ENCODE measurements at places on chromosomes 5 and 9.

- peak; percentile 15 for DNase-seq
These were observed 83.2 kb upstream of the SMIM15 start for GRCh38 chr5:61245486-61245885.

DNA sequence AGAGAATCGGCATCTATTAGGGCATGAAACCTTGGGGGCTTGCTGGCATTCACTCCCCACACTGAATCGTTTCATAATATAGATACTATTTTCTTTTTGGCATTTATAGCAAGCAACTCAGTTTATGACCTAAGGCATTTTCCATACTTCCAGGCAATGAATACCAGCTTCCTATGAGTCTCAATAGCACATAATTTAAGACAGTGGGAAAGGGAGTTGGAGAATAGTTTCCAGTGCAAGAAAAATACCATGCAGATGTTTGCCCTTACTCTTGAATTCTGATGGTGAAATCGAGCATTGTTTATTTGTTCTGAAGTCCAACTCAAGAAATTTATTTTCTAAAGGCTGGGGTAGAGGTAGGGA is 175.8 kb upstream of the KLF9 start:
- no peak for DNase-seq

- no peak for DNase-seq
These were observed at the start of gene LAMC3 for GRCh38 chr9:131008909-131009618. Gene LAMC3, plus strand, starts transcription at chr9:131009174. Its CDS starts 41 bp downstream, at chr9:131009215.

DNA sequence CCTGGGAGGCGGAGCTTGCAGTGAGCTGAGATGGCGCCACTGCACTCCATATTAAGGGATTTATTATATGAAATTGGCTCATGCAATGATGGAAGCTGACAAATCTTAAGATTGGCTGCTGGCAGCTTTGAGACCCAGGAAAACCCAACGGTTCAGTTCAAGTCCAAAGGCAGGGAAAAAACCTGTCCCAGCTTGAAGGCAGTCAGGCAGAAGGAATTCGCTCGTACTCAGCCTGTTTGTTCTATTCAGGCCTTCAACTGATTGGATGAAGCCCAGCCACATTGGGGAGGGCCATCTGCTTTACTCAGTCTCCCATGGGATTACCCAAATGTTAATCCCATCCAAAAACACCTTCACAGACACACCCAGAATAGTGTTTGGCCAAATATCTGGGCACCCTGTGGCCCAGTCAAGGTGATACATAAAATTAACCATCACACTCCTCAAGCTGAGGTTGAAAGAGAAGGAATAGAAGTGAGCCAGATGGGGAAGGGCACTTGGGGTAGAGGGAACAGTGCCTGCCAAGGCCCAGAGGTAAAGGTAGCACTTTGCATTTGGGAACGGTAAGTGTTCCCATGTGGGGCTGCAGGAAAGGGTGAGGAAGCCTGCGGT is 8.5 kb upstream of the ORM1 start:
- no peak for DNase-seq

DNA sequence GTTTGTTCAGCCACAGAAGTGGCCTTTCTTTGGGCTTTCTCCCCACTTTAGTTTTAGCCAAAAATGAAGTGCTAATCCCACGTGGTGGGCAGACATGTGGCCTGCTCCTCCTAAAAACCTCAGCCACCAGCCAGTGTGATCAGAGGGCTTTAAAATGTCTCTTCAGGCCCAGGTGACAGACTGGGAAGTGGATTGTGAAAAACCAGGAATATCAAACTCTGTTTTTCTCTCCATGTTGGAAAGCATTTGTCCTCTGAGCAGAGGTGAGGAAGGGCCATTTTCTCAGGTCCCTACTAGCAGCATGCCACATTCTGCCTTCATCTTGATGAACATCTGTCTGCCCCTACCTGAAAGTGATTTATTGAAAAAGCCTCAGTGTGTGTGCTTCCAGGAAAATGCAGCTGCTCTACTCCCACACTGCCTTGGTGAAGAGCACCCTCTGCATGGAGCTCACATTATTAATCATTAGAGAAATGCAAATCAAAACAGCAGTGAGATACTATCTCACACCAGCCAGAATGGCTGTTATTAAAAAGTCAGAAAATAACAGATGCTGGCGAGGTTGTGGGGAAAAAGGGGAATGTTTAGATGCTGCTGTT is 181.2 kb upstream of the DMAC1 start:
- no peak for DNase-seq

GRCh38 chr9:112544477-112544876 is 57.9 kb downstream of the KIAA1958 start:
- DNase-seq = no peak

DNA sequence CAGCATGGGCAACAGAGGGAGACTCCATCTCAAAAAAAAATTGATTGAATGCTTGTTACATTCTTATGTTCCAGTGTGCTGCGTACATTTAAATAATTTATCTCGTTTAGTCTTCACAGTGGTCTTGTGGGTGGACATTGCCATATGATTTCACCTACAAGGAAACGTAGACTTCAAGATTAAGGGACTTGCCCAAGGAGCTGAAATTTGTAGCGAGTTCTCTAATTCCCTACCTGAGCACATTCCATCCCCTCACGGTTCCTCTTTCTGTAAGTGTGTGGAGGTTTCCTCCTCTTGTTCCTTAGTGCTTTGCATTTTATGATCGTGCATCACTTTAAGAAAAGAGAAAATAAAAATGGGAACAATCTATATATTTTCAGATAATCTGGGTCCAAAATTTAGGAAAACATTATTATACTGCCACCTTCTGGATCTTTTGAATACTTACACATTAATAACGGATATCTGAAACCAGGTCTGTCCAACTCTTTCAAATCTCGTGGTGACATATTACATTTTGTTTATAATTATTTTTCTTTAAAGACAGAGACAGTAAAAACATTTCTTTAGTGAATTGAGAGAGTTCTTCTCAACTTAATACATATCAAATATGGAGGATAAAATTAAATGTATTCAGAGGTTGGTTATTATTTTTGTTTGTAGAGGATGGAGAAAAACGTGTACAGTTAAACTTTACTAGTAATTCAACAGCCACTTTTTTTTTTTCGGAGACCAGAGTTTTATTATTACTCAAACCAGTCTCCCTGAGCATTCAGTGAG is 29.9 kb upstream of the C7 start:
- no peak for DNase-seq

DNA sequence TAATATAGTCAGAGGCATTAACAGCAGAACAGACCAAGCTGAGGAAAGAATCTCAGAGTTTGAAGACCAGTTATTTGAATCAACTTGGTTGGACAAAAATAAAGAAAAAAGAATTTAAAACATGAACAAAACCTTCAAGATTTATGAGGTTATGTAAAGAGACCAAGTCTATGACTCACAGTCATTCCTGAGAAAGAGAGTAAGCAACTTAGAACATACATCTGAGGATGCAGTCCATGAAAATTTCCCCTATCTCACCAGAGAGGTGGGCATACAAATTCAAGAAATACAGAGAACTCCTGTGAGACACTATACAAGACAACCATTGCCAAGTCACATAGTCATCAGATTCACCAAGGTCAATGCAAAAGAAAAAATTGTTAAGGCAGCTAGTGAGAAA is 17.4 kb upstream of the C9orf72 start:
- DNase-seq = peak; percentile 72

DNA sequence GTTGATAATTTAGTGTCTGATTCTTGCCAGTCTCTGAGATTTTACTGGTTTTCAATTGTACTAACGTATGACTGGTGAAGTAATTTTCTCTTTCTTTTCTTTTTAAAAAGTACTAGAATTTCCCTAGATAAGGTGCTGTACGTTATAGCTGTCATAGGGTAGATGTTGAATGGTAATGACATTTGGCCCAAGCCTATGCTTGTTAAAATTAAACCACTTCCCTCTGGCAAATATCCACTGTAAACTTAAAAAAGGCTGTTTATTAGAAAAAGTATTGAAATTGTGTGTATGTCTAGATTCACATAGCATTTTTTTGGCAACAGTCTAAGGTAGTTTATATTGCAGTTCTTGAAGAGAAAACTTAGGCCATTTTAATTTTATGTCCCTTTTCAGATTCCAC is 97.6 kb downstream of the NNT start:
- DNase-seq = no peak

- no peak for DNase-seq
These were observed 499.1 kb downstream of the CDK5RAP2 start for GRCh38 chr9:120080849-120081248.

DNA sequence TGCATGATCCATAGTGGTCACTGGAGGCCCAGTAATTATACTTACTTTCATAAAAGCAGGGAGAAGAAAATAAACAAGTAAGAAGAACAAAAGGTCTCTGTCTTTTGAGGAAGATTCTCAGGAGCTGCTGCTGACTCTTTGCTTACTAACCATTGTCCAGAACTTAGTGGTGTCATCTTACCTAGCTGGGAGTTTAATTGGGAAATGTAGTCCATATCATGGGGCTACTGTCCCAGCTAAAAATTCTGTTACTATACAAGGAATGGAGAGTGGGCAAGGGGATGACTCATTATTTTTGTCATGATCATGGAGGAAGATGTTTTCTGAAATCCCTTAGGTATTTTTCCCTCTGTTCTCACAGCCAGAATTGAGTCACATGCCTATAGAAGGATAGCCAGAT is 639.3 kb downstream of the MTRR start:
- no peak for DNase-seq

- no peak for DNase-seq
These were observed 324.6 kb downstream of the CAAP1 start for GRCh38 chr9:26567976-26568375.

GRCh38 chr9:83199832-83200231 is 136.9 kb upstream of the RASEF start:
- no peak for DNase-seq

DNA sequence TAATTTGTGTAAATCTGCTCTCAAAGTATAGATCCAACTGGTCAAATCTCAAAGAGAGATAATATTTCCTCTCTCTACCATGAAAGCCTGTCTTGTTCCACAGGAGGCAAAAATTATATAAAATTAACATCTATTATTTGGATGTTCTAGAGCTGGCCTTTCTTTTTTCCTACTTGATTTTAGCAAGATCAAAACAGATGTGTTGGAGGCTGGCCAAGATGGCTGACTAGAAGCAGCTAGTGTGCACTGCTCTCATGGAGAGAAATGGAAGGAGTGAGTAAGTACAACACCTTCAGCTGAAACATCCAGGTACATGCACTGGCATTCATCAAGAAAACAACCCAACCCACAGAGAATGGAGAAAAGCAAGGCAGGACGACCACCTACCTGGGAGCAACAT is 298.6 kb upstream of the SLC24A2 start:
- DNase-seq = no peak

All from CD14-positive monocyte (primary cell).